ENCODE measurements at places on chromosomes 16 and 17.

DNA sequence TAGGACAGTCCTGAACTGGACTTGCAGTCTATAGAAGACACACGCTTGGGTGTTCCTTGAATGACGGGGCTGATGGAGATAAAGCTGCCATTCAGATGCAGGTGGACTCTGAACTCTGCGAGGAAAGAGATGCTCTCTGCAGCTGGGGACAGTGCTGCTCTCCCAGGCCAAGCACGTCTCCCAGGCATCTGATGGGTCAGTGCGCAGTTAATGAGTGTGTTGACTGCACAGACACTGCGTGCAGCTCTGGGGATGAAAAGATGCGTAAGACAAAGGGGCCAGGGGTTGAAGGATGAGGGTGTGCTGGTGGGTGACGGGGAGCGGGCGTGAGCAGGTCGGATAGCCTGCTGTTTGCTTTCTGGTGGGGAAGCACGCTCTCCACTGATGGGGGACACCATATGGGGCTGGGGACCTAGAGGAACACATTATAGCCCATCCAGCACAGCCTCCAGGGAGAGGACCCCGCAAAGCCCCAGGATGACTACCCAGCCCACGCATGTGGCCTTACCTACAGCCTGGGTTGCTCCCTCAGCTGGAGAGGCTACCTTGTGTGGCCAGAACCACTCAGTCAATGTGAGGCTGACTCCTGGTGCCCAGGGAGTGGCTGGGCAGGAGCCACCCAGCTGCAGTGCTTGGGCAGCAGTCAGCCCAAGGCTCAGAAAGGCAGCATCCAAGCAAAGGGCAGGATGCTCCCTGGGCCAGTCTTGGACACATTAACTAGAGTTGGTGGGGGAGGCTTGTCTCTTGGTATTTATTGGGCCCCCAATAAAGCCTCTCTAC, 246.3 kb downstream of the RBFOX3 start:
- no peak for DNase-seq

- DNase-seq = no peak
Measured at GRCh38 chr16:24116046-24116776, 139.9 kb upstream of the CACNG3 start.

- DNase-seq = peak; percentile 22
Measured at GRCh38 chr17:80455336-80455710, 21.1 kb downstream of the NPTX1 start.

- DNase-seq = no peak
Measured at GRCh38 chr17:57735707-57736106, 9.4 kb downstream of the CCDC182 start.

DNA sequence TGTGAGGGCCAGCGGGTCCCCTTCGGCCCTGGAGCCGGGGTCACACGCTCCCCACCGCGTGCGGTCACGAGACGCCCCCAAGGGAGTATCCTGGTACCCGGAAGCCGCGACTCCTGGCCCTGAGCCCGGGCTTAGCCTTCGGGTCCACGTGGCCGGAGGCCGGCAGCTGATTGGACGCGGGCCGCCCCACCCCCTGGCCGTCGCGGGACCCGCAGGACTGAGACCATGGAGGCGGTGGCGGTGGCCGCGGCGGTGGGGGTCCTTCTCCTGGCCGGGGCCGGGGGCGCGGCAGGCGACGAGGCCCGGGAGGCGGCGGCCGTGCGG, at the start of gene NAGLU:
Gene NAGLU (plus strand): TSS at position 194 of the 324 bp plus-strand sequence. CDS start 32 bp downstream, at position 226.
- peak; percentile 70 for DNase-seq

GRCh38 chr16:84844559-84845495, 25.0 kb downstream of the CRISPLD2 start:
- no peak for DNase-seq
